ENCODE measurements at places on chromosomes 1 and 21.

- peak; percentile 92 for DNase-seq
These were observed 73.4 kb downstream of the CEP350 start for GRCh38 chr1:180027949-180028445.

DNA sequence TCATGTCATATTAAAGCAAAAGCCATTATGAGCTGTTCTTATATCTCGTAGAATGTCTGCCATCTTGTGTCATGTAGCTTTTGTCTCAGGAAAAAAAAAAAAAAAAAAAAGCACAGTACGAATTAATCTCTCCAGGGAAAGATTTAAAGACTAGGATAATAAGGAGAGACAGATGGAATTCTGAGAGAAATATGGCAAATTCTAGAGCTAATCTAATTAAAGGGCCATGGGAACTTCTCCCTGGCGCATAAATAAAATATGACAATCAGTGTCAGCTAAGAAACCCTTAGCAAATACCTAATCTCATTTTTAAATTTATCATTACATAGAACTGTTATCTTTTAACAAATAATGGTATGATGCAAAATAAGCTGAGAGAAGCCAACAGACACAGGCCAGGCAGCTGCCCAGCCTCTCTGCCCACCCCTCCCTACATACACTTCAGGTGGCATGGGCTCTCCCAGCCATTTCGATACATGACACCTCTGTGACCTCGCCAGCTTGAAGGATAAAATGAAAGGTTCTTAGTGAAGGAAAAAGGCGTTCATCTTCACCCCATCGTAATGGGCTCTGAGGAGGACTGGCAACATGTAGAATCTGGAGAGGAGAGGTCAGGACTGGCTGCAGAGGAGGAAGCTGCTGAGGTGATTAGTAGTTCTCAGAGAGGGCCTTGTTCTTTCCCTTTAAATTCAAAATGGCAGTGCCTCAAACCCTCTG, 39.8 kb downstream of the DISC1 start:
- no peak for DNase-seq

DNA sequence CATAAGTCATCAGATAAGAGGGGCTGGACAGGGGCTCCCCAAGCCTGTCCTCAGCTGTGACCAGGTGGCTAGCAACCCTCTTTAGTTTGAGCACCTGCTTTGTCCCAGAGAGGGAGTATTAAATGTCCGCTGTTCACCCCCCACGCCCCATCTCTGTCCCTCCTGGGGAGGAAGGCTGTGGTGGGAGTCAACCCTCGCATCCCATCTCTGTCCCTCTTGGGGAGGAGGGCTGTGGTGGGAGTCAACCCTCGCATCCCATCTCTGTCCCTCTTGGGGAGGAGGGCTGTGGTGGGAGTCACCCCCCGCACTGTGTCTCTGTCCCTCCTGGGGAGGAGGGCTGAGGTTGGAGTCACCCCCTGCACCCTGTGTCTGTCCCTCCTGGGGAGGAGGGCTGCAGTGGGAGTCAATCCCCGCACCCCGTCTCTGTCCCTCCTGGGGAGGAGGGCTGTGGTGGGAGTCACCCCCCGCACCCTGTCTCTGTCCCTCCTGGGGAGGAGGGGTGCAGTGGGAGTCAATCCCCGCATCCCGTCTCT, 72.6 kb upstream of the ABCG1 start:
- no peak for DNase-seq

DNA sequence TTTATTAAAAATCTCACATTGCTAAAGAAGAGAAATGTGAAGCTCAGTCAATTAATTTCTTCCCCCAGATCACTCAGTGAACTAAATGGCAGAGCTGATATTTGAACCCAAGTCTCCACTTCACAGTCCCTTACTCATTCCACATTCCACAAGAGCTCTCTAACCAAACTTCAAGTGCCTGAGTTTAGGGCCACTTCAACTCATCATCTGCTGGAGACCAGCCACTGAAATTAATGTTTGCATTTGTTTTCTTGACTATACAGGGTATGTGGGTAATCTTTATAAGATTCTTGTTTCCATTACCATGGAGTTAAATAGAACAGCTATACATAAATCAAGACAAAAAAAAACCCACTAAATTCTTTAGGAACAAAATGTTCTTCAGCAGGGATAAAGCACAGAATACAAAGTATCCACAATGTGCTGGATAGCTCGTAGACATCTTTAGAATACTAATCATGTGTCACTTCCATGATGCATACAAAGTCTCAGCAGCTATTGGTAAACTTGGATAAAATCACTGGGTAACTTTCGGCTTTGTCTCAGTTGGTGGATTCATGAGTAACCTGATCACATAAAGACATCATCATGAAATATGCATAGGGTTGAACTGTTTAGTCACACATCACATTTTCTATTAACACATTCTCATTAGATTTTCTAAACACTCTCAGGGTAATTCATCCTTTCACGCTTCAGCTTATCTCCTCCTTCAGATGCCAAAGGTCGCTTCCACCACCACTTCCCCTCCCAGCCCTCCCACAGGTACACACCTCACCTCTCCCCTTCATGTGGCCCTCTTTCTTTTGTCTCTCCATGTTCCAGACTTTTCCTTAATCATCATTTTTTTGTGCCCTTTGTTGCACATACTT, 89.8 kb downstream of the LRRC53 start:
- DNase-seq: no peak

GRCh38 chr1:28803662-28804061, 8.3 kb upstream of the OPRD1 start:
- no peak for DNase-seq

DNA sequence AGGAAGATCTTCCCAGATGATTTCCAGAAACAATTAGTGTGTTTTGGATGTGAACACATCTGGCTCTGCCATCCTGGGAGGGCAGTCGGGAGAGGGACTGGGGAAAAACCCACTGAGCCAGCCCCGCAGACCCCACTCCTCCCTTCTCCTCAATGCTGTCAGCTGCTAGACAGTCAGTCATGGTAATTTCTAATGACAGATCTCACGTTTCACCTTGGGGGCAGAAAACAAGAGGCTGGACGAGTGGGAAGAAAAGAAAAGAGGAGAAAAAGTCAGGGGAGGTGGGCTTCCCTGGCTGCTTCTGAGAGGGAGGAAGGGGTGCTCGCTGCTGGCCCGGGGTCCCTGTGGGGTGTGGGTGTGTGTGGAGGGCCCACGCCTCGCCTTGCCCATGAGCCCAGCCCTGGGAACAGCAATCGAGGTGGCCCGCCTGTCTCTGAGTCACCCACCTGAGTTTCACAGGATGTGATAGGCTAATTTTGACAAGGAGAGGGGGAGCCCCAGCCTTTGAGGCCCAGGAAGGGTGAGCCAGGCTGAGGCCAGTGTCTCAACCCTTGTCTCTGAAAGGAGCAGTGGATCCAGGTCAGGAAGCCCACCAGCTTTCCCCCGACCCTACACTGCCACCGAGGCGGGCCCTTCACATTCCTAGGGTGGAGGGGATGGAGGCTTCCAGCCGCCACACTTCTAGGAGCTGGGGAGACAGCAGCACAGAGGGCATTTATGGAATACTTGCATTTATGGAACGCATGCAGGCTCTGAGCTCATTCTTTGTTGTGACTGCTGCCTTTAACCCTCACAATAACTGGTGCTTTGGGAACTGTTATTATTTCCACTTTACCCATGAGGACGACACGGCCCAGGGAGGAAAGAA, 49.1 kb upstream of the IFNLR1 start:
- no peak for DNase-seq

DNA sequence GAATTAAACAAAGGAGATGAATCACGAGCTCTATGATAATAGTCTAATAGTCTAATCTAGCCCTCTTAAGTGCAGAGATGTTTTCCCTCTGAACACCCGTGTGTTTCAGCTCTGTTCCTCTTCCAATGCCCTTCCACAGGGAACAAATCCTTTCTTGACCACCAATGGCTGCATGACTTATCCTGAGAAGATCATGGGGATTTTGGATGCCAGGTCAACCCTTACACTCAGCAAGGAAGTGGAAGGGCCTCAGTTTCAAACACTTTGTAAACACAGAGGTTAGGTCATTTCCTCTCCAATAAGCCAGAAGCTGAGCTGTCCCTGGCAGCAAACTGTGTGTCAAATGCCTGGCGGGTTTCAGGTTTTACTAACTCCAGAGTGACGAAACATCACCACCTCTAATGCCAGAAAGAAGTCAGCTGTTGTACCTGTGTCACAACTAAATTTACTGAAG, 200.0 kb downstream of the GABPA start:
- DNase-seq: peak; percentile 97

GRCh38 chr1:3007298-3008147, 13.7 kb upstream of the ACTRT2 start:
- no peak for DNase-seq

- DNase-seq: no peak
These were observed 51.4 kb downstream of the HS2ST1 start for GRCh38 chr1:86965827-86966182.

- DNase-seq: peak; percentile 76
These were observed 110.8 kb upstream of the ADGRL4 start for GRCh38 chr1:79117376-79117775.

- peak; percentile 63 for DNase-seq
These were observed 49.8 kb upstream of the RIPK4 start for GRCh38 chr21:41816583-41817165.

All from fibroblast of pulmonary artery (primary cell).